ENCODE measurements at places on chromosomes 11 and 22. TPM values are rescaled to one million over a fixed set of nuclear protein-coding genes. Genes with fewer than 3 reads are reported as not detected.

The FGF19 gene
- total RNA-seq, result 7.4 TPM

DNA sequence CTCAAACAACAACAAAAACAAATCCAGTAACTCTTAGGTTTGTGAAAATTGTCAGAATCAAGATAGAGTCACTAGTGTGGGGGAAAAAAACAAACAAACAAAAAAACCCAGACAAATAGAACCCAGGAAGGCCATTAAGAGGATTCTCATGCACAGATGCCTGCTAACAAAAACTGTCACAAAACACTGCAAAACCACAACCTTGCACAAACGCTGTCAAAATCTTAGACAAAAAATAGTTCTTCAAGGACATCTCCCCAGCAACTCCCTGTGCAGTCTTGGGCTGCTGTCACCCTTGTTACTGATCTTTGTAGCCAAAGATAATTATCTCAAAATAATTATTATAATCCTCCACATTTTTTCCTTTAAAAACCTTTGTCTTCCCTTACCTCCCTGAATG, 4.6 kb upstream of the ZBED5 start:
- DNase-seq, result no peak
- H3K36me3 ChIP-seq, result no peaks in the 10 kb centered on the region
- no peaks in the 10 kb centered on the region for H3K27me3 ChIP-seq
- no peak overlapping the region for H3K27ac ChIP-seq

DNA sequence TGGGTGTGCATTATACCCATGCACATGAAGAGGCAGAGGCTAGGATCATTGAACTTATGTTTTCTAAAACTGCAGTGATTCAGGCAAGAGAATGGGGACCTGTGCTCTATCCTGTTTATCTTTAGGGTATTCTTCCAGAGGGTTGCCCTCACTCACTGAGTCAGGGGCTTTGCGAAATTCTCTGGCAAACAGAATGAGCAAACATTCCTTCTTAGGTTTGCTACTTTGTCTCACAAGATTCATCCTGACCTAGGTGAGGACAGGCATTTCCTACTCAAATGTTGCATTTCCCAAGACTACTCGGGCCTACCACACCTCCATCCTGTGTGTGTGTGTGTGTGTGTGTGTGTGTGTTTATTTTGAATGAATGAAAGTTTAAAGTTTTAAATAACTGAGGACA, 2.7 kb upstream of the EIF3M start:
- no peak overlapping the region for H3K27ac ChIP-seq
- H3K27me3 ChIP-seq, result no peaks in the 10 kb centered on the region
- no peak for DNase-seq
- H3K36me3 ChIP-seq, result peaks cover 9% of the 10 kb centered on the region
- H3K4me1 ChIP-seq, result no peaks in the 10 kb centered on the region
- H3K4me3 ChIP-seq, result no peak overlapping the region

The CLCF1 gene
- total RNA-seq, result 2.1 TPM

The POU2AF2 gene
- total RNA-seq, result not detected

- H3K27ac ChIP-seq, result no peak overlapping the region
- peaks cover 4% of the 10 kb centered on the region for H3K36me3 ChIP-seq
- H3K4me3 ChIP-seq, result no peak overlapping the region
- H3K4me1 ChIP-seq, result no peaks in the 10 kb centered on the region
Measured at GRCh38 chr11:11899401-11899800, 57.6 kb downstream of the USP47 start.

The YDJC gene
- total RNA-seq, result 30.2 TPM

The HEPN1 gene
- not detected for total RNA-seq

The ARHGAP42 gene
- 35.5 TPM for total RNA-seq

The NRXN2 gene
- 4.8 TPM for total RNA-seq

DNA sequence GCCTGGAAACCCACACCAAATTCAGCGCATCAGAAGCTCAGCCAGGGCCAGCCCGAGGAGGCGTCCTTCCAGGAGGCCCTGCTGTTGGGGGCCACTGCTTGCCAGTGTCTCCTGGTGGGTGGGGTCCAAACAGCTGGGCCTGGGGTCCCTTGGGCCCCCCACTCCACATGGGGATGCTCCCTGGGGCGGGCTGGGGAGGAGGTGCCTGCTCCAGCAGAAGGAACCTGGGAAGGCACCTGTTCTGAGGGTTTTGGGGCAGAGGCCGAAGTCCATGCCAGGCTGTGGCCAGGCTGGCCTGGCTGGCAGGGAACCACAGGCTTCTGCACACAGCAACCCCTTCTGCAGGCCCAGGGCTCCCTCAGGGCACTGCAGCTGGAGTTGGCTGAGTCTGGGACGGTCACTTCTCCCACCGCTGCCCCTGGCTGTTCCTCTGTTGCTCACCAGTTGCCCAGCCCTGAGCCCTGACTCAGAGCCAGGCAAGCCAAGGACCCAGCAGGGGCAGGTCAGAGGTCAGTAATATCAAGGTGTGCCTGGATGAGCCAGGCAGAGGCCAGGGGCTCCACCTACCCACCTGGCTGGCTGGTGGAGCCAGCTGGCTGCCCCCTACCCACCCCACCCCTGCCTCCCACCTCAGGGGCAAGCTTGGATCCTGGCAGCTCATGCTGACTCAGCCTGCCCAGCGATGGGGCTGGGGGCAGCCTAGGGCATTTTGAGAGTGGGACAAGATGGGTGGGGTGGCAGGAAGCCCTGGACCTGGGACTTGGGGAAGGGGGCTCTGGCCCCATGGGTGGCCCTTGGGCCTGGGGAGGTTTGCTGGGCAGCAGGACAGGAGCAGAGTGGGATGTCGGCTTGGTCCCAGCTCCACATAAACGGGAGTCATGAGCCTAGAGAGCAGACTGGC, 12.0 kb upstream of the PHLDA2 start:
- no peak for DNase-seq
- peaks cover 48% of the 10 kb centered on the region for H3K36me3 ChIP-seq
- H3K27ac ChIP-seq, result no peak overlapping the region

DNA sequence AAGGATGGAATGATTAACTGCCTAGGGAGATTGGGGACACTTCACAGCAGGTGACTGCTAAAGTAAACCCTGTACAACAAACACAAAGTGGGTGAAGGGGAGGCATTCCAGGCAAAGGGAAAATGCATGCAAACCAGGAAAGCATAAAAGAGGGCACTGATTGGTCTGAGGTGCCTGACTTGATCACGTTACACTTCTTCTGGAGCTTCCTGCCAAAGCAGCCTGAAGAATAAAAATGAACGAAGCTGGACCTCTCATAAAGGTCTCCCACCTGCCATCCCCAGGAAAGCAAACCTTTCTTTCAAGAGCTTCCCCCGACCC, 46.7 kb upstream of the SCUBE2 start:
- H3K27me3 ChIP-seq, result no peaks in the 10 kb centered on the region
- no peaks in the 10 kb centered on the region for H3K4me1 ChIP-seq
- DNase-seq, result no peak
- H3K4me3 ChIP-seq, result no peak overlapping the region

The NAP1L4 gene
- 217 TPM for total RNA-seq

The PEX26 gene
- 37.0 TPM for total RNA-seq

The PGA5 gene
- 0.33 TPM for total RNA-seq

GRCh38 chr11:36469063-36469462, 41.0 kb downstream of the TRAF6 start:
- H3K27ac ChIP-seq, result no peak overlapping the region
- H3K27me3 ChIP-seq, result no peaks in the 10 kb centered on the region
- DNase-seq, result peak; percentile 82
- H3K4me1 ChIP-seq, result no peaks in the 10 kb centered on the region
- no peak overlapping the region for H3K4me3 ChIP-seq

The IL10RA gene
- not detected for total RNA-seq
